ENCODE measurements at places on chromosomes 2 and 18.

- no peak for DNase-seq
These were observed 239.4 kb upstream of the HDAC4 start for GRCh38 chr2:239640210-239640609.

- no peak for DNase-seq
These were observed 104.8 kb upstream of the WDR75 start for GRCh38 chr2:189336276-189336975.

DNA sequence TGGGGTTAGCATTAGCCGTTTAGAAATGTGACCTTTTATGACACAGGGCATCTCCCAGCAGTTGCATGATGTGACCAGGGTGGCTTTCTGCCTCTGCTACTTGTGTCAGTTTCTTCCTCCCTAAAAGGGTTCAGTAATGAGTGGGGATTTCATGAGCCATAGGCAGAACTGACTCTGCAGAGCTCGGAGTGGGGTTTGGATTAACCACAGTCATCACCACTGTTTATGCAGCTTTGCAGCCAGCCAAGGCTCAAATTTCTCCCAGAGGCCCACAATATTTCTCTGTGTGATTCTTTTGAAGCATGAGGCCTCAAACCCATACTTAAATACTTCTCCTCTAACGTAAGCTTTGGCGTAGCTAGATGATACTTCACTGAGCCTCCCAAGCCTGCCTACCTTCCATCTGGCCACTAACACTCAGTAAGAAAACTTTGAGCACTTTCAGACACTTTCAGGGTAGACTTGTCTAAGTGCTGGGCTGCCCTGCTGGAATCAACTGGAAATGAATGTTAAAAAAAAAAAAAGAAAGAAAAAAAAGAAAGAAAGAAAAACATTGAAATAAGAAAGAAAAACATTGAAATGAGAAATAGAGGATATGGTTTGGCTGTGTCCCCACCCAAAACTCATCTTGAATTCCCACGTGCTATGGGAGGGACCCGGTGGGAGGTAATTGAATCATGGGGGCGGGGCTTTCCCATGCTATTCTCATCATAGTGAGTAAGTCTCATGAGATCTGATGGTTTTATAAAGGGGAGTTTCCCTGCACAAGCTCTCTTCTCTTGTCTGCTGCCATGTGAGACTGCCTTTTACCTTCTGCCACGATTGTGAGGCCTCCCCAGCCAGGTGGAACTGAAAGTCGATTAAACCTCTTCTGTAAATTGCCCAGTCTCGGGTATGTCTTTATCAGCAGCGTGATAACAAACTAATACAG is 11.5 kb upstream of the LAPTM4A start:
- DNase-seq = no peak

GRCh38 chr2:31467426-31467825 is 52.9 kb upstream of the XDH start:
- DNase-seq = no peak

GRCh38 chr2:121627525-121628050 is 21.7 kb downstream of the CLASP1 start:
- DNase-seq = no peak

DNA sequence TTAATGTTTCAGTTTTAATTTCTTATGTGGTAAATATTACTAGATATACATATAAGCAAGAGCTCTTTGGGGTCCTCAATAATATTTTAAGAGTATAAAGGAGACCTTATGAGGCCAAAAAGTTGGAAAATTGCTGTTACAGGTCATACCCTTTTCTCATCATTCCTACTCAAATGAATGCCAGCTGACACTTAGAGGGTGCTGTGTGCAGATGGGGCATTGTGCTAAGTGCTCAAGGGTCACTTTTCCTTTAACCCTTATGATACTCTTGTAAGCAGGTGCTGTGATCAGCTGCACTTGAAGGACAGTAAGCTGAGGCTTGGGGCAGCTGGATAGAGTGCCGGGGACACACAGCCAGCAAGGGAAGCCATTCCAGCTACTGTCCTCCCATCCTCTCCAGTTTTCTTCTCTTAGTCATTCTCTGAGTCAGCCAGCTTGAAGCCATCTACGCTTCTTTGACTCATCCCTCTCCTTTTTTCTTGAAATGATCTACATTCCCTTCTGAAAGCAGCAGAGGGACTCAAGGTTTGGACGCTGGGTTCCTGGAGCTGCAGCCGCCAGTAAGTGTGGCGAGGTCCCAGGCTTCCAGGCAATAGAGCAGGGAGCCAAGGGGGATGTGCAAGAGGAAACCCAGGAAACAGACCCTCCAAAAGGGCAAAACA is 42.0 kb upstream of the CREB1 start:
- DNase-seq = no peak

GRCh38 chr2:11784747-11785610 is 38.5 kb downstream of the LPIN1 start:
- DNase-seq = peak; percentile 20

- DNase-seq = no peak
These were observed 670.6 kb downstream of the BCL11A start for GRCh38 chr2:59882822-59883221.

- DNase-seq = no peak
These were observed 14.1 kb downstream of the DTYMK start for GRCh38 chr2:241672243-241673188.

- DNase-seq = no peak
These were observed 750 bp upstream of the CCDC150 start for GRCh38 chr2:196638765-196639164.

GRCh38 chr18:74522635-74523548 is 11.4 kb upstream of the CNDP1 start:
- no peak for DNase-seq

GRCh38 chr18:69220529-69220928 is 180.2 kb upstream of the DOK6 start:
- no peak for DNase-seq

DNA sequence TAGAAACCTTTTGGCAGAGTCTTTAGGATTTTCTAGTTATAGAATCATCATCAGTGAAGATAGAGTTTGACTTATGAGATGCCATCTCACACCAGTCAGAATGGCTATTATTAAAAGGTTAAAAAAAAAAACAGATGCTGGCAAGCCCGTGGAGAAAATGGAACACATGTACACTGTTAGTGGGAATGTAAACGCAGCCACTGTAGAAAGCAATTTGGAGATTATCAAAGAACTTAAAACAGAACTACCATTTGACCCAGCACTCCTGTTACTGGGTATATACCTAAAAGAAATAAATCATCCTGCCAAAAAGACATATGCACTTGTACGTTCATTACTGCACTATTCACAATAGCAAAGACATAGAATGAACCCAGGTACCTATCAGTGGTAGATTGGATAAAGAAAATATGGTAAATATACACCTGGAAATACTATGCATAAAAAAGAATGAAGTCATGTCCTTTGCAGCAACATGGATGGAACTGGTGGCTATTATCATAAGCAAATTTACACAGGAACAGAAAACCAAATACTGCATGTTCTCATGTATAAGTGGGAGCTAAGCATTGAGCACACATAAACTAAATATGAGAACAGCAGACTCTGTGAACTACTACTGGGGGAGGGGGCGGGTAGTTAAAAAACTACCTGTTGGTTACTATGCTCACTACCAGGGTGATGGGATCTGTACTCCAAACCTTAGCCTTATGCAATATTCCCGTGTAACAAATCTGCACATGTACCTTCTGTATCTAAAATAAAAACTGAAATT is 279.0 kb downstream of the KIAA1328 start:
- DNase-seq = no peak

- DNase-seq = no peak
These were observed 893 bp downstream of the CAVIN2 start for GRCh38 chr2:191845876-191846514.

DNA sequence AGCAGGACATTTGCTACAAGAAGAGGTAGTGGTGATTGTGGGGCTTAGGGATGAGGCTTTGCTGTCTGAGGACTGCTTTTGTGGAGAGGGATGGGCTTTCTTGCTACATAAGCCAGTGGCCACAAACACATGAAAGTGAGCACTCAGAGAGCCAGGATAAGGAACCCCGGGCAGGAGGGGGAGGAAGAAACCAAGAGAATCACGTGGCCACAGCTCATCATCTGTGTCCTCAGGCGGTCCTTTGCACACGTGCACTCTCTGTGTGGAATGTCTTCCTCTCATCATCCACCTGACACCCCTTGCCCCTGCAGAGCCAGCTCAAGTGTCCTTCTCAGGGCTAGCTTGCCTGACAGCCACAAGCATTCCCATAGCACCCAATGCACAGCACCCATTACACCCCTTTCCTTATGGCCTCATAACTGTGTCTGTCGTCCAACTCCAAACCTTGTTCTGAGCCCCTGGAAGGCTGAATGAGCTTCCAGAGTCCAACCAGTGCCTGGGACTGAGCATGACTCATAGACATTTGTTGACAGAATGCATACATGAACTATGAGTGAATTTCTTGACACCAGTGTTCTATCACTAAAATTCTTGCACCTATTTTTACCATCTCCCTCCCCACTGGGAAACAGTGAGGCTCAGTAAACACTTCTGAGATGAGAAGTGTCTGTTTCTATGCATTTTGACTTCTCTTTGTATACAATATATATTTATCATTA is 398.3 kb downstream of the ALK start:
- DNase-seq = no peak

GRCh38 chr2:227996366-227996765 is 124.9 kb downstream of the DAW1 start:
- DNase-seq = no peak

DNA sequence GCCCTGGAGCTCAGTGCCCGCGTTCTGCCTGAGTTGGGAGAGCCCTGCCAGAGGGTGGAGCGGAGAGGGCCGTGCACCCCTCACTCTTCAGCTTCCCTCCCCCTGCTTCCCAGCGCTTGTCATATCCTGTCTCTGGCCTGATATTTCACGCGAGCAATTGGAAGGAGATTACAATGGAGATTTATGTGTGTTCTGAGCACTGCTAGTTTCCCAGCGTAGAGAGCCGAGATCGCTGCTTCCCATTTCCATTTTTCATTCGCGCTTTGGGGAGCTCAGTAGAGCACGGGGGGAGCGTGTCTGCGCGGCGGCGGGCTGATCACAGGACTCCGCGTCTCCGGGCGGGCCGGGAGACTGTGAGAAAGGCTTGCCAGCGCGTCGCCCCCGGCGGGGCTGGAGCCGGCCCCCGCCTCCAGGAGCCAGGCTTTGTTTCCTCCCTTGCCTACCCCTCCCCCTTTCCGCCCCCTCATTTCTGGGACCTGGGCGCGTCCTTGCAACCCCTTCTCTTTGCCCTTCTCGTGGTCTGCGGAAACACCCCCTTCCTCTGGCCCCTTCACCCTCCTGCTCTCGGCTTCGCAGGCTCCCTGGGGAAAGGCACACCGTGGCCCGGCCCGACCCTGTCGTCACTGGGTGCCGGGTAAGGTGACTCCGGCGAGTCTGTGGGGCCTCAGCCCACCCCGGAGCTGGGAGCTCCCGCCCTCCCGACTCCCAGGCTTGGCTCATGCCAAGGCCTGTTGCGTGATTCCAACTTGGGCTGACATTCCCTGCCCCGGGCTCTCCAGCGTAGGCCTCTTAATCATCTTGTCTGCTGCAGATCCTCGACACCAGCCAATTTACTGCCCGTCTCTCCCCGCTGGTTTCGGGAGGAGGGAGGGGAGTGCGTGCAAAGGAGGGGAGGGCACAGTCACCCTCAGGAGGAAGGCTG is 5.8 kb downstream of the DLX2 start:
- no peak for DNase-seq

DNA sequence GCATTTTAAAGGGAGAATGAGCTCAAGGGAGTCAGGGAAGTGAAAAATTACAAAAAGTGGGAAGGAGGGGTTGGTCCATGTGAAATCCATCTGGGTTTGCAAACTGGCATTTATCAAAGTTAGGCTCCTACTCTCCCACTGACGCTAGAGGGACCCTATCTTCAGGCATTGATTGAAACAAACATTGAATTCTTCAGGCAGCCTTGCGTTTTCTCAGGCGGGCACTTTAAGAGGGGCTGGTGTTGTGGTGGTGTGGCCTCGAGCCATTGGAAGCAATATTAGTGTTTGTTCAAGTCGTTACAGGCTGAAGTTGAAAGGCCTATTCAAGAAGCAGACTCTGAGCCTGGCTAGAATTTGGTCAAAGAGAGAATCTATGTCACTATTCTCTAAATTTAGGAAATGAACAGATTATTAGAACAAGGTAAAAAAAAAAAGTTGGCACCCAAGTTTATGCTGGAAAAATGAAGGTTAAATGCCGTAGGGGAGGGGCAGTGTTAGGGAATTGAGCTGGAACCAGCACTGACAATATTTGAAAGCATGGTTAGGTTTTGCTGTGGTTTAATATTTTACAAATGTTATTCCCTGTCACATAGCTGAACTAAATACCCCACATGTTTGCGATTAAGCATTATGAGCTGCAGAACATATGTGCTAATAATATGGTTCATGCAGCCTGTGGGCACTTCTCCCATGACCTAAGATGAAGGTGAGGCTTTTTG is 36.8 kb downstream of the STON1 start:
- no peak for DNase-seq

DNA sequence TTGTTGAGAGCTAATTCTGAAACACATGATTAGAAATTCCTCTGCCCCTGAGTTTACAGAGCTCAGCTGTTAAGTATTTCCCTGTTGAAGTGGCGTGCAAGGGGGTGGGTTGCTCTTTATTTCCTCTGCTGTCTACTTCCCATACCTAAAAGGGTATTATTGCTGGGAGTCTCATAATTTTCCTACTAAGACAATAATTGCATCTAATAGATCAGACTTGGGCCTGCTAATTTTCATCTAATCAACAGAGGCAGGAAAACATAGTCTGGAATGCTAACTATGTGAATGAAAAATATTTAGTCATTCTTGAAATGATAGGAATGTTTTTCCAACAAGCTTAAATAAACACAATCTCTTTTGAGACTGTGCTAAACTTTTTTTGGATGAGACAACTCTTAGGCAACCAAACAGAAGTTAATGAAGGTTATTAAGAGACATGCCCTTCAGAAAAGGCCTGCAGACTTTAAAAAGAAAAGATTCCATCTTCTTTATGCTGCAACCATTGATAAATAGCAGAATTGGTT is 111.4 kb downstream of the FEZ2 start:
- no peak for DNase-seq

DNA sequence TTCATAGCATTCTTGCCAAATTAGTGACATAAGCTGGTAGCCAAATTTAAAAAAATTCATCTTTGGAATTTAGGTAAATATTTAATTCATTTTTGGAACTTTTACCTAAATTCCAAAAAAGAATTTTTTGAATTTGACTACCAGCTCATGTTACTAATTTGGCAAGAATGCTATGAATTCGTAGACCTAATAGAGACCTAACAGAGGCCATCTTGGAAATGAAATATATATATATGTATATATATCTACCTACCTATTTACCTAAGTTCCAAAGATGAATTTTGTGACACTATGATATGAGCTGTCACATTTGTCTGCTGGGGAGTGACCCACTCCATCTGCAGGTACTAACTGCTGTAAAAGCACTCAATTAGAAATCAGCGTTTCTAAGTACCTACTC is 65.6 kb downstream of the MYOM1 start:
- DNase-seq = no peak

GRCh38 chr2:62539606-62540407 is 33.8 kb upstream of the TMEM17 start:
- no peak for DNase-seq

- no peak for DNase-seq
These were observed 65.5 kb downstream of the COMMD1 start for GRCh38 chr2:61970807-61971556.

DNA sequence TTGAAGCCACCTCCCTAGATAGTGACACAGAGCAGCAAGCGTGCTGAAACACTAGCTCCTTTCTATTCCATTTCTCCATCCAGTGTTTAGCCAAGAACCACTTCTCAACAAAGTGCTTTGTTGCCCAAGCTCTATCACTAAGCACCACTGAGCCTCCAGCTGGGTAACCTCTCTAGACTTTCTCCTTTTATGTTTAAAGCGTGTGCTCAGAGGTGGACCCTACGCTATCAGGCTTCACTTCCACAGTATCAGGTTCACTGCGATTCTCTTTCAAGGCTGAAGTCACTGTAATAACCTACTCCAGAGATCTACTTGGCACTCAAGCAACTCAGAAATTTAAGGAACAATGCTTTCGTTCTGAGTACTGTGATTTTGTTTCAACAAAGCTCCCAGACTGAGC is 197.9 kb downstream of the LNPK start:
- DNase-seq = no peak

Measured in T-helper 1 cell (primary cell).